ENCODE measurements at places on chromosomes 6 and 20.
A peak's percentile ranks its signal among the peaks of the same experiment; 100 is the strongest.

GRCh38 chr6:44067173-44068139 lies 59.8 kb downstream of the MRPL14 start:
- no peak for DNase-seq

- no peak for DNase-seq
These were observed 68.1 kb downstream of the PLCB4 start for GRCh38 chr20:9137001-9137400.

DNA sequence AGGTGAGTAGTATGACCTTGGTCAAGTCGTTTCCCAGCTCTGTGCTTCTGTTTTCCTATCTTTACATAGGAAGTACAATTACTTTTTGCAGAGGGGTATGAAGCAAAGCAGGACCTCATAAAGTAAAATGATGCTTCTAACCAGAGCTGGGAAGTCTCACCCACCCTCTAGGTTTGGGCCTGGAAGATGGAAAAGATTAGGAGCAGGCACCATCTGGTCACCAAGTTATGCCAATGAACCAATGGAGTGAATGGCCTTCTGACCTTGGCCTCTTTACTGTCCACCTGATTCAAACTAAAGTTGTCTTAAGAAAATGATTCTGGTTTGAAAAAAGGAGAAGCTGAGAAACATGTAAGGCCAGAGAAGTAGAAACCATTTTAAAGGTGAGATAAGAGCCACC lies 68.9 kb upstream of the CTNNBL1 start:
- no peak for DNase-seq

- DNase-seq: no peak
These were observed 16.2 kb upstream of the SGK2 start for GRCh38 chr20:43542674-43543073.

DNA sequence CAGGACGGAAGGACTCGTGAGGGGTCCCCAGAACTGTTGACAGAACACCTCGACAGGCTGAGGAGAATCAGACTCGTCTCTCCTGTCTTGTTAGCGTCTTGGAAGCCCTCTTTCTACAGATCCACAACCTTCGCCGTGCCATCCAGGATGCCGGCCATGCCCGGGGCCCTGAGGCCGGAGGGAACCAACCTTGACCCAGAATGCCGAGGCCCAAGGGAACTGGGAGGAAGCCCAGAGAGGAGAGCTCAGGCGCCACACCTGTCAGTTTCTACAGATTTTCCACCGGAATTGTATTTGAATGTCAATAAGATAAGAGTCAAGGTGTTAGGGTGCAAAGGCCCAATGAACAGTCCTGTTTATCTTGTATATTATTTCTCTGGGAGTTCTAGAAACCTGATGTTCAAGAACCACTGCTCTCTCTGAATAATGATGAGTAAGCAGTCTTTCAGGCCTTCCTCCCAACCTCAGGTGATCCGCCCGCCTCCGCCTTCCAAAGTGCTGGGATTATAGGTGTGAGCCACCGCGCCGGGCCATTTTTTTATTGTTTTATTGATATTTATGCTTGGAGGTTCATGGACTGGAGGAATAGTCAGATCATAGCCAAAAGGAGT lies 799 bp upstream of the ME1 start:
- DNase-seq: no peak

- no peak for DNase-seq
These were observed 61.4 kb downstream of the CPNE5 start for GRCh38 chr6:36777801-36778200.

- no peak for DNase-seq
These were observed 126.4 kb downstream of the MAP3K4 start for GRCh38 chr6:161117942-161118341.

DNA sequence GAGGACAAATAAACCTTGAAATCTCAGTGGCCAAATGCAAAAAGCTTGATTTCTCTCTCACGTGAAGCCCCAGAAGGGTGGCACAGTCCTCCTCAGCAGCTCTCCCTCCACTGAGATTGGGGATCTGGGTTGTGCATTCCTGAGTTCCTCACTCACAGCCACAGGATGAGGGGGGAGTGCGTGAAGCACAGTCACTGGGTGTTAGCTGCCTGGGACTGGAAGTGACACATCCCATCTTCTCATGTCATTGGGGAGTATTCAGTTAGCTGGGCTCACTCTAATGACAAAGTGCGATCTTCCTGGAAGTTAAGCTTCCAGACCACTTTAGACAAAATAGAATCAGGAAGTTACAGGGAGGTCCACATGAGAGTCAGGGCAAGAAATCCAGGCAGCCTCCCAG lies 192.2 kb upstream of the LRFN2 start:
- peak; percentile 70 for DNase-seq

- DNase-seq: no peak
These were observed 283.7 kb downstream of the SYNE1 start for GRCh38 chr6:152353440-152353839.

DNA sequence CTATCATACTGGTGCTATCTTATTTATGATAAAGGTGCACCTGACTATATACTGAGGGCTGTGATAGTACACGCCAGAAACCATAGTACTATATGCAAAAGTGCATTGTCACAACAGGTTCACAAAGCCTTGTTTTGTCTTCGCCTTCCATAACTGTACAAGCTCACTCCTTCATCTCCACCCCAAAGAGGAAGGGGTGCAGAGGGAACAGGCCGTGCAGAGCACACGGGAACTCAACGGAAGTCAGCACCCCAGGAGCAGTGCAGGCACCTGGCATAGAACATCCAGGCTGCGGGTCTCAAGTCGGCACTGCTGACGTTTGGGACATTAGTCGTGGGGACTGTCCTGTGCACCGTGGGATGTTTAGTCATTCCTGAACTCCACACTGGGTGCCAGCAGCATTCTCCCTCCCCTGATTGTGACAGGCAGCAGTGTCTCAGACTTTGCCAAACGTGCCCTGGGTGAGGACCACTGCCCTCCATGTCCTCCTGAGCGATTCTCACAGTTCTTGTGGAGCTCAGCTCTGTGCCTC lies 99.7 kb downstream of the PXDC1 start:
- DNase-seq: no peak

Measured in GM04503 (cell line).